BE2C (cell line): ENCODE measurements at places on chromosomes 7 and 10.

DNA sequence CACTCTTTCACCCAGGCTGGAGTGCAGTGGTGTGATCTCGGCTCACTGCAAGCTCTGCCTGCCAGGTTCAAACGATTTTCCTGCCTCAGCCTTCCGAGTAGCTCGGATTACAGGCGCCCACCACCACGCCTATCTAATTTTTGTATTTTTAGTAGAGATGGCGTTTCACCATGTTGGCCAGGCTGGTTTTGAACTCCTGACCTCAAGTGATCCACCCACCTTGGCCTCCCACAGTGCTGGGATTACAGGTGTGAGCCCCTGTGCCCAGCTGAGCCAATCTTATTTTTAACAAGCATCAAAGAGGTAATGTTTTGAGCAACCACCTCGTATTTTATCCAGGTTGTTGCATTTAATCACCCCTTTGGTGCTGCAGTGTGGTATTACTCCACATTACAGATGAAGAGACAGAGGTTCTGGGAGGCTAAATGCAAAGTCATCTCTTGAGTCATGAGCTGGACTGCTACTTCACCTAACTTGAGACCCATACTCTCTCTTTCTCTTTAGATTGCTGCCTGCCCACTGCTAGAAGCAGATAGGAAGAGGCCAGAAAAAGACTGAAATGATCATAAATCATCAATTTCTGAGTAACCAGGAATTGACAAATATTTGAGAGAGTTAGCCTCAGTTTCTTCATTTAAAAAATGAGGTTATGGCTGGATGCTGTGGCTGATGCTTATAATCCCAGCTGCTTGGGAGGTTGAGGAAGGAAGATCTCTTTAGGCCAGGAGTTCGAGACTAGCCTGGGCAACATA, 116.2 kb downstream of the CAMK1D start:
- DNase-seq, result no peak

GRCh38 chr10:26446258-26446657, 8.1 kb downstream of the APBB1IP start:
- no peak for DNase-seq

DNA sequence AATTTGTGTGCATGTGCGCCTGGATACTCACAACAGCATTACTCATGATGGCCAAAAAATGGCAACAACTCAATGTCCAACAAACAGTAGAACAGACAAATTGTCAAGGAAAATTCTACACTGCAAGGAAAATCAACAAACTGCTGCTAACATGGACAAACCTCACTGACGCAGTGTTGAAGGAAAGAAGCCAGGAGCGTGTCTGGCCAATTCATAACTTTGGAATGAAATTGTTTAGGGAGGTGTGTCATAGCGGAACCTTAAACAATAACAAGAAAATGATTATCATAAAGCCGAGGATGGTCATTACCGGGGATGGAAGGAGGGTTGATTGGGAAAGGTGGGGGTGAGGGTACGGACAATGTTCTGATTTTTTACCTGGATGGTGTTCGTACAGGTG, 29.1 kb downstream of the ALOX5 start:
- no peak for DNase-seq

DNA sequence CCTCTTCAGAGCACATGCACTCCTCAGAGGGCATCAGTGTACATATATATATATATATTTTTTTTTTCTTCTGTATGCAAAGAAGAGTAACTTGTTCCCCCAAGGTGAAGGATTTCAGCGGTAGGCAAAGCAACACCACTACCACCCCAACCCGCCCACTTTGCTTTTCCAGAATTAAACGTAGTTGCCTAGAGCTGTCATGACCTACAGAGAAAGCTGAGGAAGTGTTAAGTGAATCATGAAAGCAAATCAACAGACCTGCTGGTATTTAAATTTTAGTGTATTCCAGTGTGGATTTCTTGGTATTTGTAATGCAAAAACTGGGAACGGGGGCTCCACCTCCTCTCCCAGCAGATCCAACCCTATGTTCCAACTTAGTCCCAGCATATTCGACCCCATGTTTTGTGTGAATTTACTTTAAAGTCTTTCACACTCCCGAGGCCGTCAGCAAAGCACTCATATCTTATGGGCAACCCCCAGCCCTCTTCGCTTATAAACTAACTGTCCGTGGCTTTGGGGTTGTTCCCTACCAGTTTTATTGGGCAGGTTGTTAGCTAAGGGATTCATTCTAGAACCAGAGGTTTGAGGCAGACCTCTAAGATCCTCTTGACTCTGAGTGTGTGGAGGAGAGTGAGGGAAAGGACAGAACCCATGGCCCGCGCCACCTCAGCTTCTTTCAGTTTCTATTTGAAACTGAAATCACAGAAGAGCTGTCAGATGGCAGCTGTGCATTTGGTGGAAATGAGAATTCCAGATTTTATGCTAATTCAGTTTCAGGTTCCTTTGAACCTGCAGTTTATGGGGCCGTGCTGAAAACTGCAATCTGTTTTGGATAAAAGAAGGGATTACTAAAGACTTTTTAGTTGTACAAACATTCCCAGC, 450.2 kb upstream of the GALNT17 start:
- DNase-seq, result no peak

- no peak for DNase-seq
These were observed 132.2 kb downstream of the ANLN start for GRCh38 chr7:36521911-36522310.

DNA sequence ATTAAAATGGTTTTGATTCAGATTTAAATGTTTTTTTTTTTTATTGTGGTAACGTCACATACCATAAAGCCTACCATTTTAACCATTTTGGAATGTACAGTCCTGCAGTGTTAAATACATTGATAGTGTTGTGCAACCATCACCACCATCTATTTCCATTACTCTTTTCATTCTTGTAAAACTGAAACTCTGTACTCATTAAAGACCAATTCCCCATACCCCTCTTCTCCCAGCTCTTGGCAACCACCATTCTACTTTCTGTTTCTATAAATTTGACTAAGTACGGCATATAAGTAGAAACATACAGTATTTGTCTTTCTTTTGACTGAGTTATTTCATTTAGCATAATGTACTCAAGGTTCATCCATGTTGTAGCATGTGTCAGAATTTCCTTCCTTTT, 96.2 kb downstream of the EXOC4 start:
- no peak for DNase-seq

DNA sequence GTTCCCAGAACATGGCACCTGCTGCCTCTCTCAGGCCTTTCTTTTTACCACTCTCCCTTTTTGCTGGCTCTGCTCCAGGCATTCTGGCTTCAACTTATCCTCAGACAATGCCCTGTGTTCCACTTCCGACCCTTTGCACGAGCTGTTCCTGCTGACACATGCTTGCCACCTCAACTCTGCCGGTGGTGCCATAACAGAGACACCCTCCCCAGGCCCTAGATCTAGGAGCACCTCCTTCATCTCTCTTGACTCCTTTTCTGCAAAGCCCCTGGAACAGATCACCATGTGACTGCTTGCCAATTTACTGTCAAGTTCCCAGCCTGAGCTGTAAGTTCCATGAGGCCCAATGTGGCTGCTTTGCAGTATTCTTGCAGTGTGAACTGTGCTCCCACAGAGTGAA, 256.0 kb upstream of the MKI67 start:
- DNase-seq, result no peak

DNA sequence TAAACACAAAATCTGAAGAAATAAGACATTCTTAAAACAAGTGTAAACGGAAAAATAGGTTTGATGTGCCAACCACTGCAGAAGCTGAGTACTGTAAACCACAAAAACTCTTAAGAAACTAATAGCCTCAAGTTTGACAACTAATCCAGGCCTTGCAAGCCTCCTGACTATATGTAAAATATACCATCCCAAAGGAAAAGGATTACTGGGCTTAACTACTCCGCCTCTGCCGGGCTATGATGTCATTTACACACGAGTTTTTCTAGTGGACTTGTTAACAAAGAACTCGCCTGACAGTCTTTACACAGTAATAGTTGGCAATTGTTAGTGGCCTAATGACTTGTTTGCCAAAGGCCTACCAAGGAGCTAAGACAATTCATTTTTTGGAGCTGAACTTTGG, 2.1 kb downstream of the KIF5B start:
- DNase-seq, result no peak

- DNase-seq, result no peak
These were observed 42.3 kb downstream of the LRRC20 start for GRCh38 chr10:70340137-70340536.

DNA sequence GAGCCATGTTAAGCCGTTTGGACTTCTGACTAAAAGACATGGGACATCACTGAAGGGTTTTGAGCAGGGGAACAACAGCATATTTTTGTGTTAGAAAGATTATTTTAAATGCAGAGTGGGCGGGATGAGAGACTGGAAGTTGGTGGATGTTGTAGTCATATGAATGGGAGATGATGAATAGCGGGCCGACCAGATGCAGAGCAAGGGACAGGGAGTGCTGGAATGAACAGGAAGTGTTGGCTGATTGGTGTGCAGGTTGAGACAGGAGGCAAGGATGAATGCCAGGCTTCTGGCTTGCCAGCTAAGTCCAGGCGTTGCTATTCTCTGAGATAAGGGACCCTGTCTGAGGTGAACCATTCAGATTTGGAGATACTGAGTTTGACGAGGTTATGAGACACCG, 38.0 kb downstream of the GAD2 start:
- DNase-seq, result no peak

DNA sequence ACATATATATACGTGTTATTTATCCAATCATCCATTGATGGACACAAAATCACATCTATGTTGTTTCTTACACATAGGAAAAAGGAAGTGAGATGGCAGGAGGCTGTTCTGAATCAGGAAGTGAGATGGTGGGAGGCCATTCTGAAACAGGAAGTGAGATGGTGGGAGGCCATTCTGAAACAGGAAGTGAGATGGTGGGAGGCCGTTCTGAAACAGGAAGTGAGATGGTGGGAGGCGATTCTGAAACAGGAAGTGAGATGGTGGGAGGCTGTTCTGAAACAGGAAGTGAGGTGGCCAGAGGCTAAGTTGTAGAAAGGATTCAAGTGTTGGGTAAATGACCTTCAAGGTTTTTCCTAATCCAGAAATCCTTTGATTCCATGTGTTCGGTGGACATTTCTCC, 921.5 kb downstream of the TYW1 start:
- peak; percentile 6 for DNase-seq
